Suppressor macrophage treated with lipopolysaccharide for 1 hour (primary cell): ENCODE measurements at places on chromosomes 6 and 20.

- DNase-seq = peak; percentile 50
Observed at GRCh38 chr6:81838724-81839426, 86.4 kb upstream of the TENT5A start.

- no peak for DNase-seq
Observed at GRCh38 chr6:99612551-99613408, 6.1 kb downstream of the PRDM13 start.

GRCh38 chr6:63923139-63923739 is 287.6 kb downstream of the PHF3 start:
- DNase-seq = peak; percentile 62

- DNase-seq = peak; percentile 86
Observed at GRCh38 chr6:31945507-31946369, at the start of gene CFB. CFB (plus strand) TSS chr6:31946095; CDS start chr6:31946222, 127 bp downstream.

- DNase-seq = no peak
Observed at GRCh38 chr20:24465730-24466129, 3.7 kb upstream of the SYNDIG1 start.

DNA sequence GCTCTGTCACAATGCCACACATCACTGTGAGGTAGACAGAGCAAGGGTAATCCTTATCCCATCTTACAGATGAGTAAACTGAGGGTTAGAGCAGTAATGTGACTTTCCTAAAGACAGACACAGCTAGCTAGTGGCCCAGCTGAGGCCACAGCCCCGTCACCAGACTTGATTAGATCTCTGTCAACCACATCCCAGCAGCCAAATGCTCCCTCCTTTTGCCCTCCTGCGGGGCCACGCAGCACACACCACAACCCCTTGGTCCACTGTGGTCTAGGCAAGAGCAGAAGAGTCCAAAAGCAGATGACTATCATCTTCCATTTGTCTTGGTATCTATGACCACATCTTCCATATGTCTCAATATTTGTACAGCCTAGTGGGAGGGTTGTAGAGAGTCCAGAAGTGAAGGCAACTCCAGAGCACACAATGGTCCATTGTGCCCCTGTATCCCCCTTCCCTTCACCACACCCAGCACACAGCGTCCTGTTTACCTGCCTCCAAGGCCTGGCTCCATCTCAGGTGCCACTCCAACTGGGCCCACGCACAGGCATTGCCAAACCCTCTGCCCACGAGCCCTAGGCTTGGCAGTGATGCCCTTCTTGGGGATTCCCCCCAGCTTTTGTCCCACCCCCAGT is 47.1 kb upstream of the FOXP4 start:
- DNase-seq = no peak

DNA sequence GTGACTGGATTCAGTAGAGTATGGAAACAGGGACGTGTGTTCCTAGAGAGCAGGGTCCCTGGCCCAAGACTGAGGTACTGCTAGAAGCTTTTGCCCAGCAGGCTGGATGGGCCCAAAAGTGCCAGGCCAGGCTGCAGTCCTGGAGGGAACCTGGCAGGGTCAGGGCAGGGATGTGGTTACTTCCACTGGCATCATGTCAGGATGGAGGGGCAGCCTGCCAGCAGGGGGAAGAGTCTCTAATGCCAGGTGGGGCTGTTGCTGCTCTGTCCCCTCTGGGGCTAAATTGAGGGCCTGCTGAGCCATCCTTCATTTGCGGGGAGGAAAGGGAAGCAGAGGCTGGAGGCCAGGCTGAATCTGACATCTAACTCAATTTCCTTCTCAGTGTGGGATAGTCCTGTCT is 17.2 kb downstream of the ZDHHC14 start:
- DNase-seq = no peak

DNA sequence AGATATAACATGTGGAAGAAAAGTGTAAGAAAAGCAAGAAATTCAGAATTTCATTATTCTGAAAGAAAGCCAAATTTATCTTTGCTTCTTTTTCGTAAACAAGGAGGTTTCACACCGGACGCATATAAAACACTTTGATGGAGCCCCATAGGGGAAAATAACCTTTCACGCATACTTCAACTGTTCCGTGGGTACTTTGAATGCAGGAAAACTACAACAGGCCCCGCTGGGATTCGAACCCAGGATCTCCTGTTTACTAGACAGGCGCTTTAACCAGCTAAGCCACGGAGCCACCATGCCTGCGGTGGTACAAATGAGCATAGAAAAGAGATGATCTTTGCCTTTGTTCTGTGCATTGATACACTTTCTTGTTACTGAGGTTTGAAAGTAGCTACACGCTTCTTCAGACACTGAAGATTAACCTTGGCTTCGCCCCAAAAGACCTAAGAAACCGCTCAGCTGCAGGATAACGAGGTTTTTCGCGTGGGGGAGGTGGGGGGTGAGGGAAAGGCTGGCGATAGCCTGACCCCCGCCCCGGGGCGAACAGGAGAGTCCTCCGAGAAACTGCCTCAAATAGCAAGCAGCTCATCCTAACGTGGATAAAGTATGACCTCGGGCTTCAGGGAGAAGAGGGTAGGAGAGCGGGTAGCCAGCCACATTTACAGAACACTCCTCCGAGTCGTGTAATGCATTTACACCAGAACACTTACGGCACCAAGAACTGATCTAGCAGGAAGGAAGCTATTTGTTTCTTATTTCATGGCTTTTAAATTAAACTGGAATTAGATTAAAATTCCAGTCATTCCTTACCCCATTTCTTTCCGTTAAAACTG is 5.3 kb upstream of the HMGN4 start:
- peak; percentile 94 for DNase-seq
